Jurkat, Clone E6-1 (cell line): ENCODE measurements at places on chromosomes 12 and 14.

- no peak for DNase-seq
Observed at GRCh38 chr12:14322403-14322802, 43.1 kb upstream of the ATF7IP start.

- no peak for DNase-seq
Observed at GRCh38 chr12:126290456-126290855, 1225.2 kb downstream of the AACS start.

DNA sequence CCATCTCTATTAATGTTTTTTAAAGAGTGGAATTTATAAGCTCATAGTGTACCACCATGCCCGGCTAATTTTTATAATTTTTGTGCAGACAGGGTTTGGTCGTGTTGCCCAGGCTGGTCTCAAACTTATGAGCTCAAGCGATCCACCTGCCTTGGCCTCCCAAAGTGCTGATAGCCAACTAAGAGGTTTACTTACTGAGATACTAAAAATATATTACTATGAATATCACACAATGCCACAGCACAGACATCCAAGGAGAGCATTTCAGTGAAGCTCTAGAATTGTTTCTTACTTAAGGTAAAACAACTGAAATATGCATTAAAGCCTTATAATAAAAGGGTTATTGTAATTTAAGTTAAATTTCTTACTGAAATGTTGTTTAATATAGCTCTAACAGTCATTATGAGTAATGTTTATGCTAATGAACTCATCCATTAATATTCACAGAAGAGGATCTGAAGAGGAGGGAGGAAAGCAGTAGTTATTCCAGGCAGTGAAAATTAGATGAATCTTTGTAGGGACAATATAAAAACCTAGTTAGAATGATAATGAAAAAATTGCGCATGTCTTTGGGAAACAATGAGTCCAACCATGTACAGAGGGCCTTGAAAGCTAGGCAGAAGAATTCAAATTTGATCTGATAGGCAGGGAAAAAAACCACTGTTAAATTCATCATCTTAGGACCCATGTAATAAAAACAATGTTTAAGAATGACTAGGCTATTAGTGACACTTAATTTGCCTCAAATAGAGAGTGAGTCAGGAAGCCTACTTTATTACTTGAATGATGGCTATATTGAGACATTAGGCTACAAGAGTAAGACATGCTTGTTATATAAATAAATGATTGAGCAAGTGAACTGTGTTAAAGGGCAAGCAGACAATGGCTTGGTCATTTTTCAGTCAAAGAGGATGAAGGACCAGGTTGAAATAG, 99.2 kb downstream of the SLC41A2 start:
- no peak for DNase-seq

DNA sequence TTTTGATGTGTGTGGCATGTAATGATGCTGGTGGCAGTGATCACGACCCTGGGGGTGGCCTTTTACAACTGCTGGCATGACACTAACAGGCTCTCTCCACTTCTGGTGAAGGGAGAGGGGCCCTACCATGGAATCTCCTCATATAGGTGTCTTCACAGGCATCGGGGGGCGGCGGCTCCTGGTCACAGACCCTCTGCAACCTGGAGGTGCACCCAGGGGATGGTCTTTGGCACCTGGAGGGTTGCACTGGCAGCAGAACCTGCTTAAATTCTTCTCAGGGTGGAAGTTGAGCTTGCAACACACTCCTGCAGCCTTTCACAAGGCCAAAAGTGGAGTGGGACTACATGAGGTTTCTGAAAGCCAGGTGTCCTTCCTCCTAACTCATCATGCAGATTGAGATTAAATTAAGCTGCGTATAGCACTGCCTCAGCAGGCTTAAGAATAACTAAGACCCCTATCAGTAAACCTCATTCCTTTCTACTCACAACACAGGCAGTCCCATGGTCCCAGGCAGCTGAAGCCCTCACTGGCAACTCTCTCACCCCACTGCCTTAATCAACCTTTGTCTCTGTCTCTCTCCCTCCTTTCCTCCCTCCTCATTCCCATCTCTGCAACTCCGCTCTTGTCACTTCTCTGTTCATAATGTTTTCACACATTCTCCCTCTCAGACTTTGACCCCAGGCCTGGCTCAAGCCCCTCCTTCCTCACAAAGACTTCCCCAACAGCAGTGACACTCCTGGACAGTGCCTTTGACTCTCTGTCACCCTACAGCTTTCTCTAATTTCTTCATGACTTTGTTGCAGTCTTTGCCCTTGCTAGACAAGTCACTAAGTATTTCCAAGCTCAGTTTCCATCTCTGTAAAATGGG, 18.9 kb downstream of the NID2 start:
- DNase-seq: no peak

- DNase-seq: no peak
Observed at GRCh38 chr14:103656031-103656755, 27.2 kb downstream of the KLC1 start.

DNA sequence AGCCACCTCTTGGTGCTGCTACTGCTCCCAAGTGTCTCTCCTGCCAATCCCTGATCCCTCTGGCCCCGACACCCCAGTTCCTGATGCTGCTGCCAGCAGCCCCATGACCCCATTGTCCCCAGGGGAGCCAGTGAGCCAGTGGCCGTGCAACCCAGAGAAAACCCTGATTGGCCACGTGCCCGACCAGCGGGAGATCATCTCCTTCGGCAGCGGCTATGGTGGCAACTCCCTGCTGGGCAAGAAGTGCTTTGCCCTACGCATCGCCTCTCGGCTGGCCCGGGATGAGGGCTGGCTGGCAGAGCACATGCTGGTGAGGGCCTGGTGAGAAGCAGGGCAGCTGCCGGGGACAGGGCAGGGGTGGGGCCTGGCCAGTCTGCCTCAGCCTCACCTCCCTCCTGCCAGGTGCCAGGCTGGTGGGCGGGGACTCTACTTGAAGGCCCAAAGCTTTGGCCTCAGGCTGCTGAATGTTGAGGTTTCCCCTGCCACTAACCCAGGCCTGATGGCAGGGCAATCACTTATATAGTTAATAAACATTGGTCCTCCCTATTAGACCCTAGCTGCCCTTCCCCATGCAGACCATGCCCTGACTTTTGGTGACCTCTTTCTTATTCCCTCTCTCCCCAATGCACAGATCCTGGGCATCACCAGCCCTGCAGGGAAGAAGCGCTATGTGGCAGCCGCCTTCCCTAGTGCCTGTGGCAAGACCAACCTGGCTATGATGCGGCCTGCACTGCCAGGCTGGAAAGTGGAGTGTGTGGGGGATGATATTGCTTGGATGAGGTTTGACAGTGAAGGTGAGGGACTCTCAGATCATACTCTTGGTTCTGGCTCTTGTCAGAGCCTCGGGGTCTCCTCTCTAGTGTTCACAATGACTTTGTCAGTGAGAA, 5.1 kb downstream of the PCK2 start:
- DNase-seq: no peak

DNA sequence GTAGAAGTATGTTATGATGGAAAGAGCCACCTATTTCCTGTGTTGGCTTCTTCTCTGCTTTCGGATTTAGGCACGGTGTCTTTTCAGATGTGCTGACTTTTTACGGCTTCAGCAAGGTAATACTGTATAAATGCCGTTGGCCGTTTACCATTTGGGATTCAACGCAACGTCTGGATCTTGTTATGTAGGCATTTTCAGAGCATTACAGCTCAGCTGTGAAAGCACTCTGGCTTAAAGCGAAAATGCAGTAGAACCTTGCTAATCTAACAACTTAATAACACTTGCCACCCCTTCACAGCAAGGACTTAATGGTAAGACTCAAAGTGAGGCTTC, 229.9 kb downstream of the EFCAB11 start:
- DNase-seq: no peak

DNA sequence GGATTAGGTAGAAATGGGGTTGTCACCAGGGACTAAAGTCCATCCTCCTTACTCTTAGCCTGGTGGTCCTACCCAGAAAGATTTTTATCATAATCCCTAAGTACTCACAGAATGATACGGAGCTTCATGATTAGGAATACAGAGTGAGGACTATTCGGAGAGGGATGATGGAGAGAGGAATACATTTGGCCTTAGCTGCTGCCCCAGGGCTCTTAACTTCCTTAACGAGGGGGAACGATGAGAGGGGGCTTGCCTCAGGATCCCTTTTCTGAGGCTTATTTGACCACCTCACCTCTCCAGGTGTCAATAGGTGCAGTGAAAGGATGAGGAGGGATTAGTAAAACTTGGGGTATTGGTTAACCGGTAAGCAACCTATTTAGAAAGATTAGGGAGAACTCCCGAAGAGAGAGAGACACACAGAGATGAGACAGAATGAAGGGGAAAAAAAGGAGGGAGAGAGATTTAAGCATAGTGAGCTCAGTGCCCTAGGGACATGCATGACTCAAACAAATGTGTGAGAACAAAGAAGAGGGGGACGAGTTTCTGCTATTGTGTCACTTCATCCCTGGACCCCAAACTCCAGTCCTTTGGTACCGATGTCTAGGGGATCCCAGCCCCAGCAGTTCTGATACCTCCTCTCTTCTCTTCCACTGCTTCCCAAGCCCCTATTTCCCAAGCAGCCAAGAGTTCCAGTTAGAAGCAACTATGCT, 1.1 kb downstream of the NFE2 start:
- DNase-seq: no peak

DNA sequence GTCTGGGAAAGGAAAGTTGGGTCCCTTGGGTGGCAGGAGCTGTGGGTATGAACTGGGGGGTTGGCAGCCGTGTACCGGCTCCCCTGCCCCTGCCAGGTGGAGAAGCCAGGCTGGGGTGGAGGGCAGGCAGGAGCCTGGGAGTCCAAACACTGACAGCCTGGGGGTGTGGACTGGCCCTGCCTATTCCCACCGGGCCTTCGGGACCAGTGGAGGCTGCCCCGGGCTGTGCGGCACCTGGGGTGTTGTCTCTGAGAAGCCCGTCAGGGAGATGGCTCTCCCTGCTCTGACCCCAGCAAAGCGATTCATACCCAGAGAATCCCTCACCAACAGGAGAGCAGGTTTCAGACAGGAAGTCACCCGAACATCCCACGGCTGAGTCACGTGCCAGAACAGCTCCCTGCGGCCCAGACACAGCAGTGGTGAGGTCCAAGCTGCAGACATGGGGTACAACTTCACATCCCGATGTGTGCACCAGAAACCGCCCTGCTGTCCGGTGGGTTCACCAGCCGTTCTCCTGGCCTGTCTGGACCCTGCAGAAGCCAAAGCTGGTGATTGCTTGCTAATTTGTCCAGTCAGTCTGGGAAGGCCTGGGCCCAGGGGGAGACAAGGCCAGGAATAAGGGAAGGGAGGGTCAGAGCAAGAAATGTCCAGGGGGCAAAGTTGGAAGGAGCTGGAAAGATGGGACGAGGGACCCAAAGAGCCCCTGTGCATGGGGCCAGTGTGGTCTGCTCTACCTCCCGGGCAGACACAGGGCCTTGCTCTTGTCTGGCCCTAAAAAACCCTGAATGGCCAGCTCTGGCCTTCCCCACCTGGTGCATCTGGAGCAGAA, 2.1 kb upstream of the GPR132 start:
- no peak for DNase-seq

- no peak for DNase-seq
Observed at GRCh38 chr12:12028668-12029402, 41.9 kb upstream of the BCL2L14 start.

GRCh38 chr12:100213016-100213891, 12.6 kb downstream of the ACTR6 start:
- no peak for DNase-seq

GRCh38 chr12:6765634-6766581, at the start of gene PTMS:
Gene PTMS, plus strand, starts transcription at chr12:6766363. Its CDS starts 343 bp downstream, at chr12:6766706.
- DNase-seq: no peak

DNA sequence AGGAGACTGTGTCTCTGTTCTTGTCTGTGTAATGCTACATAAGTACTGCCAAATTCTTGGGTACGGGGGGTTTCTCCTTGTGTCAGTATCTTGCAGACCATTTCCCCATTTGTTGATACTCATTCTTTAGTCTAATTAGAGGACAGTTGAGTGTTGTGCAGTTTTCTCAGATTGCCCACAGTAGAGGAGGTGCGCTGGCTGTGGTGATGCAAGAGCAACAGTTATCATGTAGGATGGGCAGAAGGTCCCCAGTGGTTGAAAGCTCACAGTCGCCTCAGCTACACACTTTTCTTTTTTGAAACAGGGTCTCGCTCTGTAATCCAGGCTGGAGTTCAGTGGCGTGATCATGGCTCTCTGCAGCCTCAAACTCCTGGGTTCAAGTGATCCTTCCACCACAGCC, 37.8 kb upstream of the ATP2A2 start:
- DNase-seq: no peak

DNA sequence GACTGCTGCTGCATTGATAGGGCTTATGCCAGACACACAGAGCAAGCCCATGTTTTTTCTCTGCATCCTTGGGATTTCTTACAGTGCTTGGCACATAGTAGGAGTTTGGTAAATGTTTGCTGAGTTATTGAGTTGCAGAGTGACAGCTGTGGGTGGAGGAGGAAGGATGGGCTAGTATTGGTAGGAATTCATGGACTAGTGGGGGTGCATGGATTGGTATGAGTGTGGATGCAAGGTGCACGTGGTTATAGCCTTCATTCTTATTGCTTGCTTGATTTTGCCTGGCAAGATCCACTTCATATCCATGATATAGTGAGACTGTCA, 11.4 kb downstream of the RGS6 start:
- DNase-seq: no peak

DNA sequence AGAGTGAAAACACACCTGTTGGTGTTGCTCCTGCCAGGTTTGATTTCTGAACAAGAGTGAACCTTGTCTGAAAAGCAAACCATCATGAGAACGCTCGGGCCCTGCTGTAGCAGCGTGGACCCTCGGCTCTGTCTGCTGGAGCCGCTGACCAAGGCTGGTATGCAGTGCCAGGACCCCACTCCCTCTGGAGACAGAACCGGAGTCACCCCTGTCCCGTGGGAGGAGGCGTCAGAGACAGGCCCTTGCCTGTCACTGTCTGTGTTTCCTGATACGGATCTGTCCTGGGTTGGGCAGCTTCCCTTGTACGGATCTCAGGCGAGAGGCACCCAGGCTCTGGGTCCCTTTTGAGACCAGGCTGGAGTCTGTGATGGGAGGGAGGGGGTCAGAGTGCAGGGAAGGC, 111.6 kb downstream of the ADGRD1 start:
- DNase-seq: no peak

DNA sequence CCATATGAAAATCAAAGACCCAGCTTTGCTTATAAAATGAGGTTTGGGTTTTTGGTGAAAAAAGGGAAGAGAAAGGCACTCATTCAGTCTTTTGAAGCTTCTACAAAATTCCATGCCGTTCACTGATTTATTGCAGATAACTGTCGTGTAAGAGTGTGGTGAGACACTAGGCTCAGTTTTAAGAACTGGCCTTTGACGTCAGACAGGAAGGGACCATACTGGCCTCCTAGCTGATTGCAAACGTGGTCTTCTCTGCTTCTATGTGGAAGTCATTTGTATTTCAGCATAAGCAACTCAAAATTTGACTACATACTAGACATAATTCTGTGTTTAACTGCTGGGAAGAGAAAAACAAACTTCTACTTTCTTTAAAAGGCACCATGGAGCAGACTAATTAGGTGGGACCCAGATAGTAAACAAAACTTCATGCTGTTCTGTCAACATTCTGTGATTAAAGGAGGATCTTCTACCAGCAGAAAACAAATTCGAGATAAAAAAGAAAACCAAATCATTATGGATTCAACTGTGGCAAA, 168.7 kb downstream of the TTC7B start:
- DNase-seq: no peak

- DNase-seq: no peak
Observed at GRCh38 chr14:37620856-37621255, 25.4 kb downstream of the TTC6 start.

- no peak for DNase-seq
Observed at GRCh38 chr14:77342726-77343397, 22.0 kb downstream of the GSTZ1 start.

GRCh38 chr14:56217380-56218045, 99.3 kb downstream of the PELI2 start:
- no peak for DNase-seq

GRCh38 chr12:101769865-101770264, 30.6 kb upstream of the SYCP3 start:
- DNase-seq: no peak
